DMS53 (cell line): ENCODE measurements at places on chromosomes 4 and X.

- peak; percentile 20 for DNase-seq
These were observed 471.8 kb downstream of the KCNIP4 start for GRCh38 chr4:21476757-21477156.

DNA sequence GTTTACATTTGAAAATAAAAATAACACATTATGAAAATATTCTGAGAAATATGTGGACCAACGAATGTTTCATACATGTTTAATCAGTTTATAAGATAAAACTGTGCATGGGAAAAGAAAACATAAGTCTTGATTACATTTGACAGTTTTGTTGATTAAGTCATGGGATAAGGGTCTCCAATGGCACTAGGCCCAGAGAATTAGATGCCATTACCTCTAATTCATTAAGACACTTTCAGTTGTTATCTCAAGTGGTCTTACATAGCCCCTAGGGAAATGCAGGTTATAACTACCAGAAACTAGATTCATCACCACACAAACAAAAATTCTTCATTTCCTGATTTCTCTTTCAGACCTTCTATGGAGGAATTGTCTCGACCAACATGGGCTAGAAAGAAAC is 300.8 kb downstream of the PCDH7 start:
- no peak for DNase-seq

GRCh38 chr4:150906987-150907633 is 108.0 kb downstream of the LRBA start:
- no peak for DNase-seq

GRCh38 chr4:41572516-41572915 is 34.6 kb downstream of the LIMCH1 start:
- no peak for DNase-seq

DNA sequence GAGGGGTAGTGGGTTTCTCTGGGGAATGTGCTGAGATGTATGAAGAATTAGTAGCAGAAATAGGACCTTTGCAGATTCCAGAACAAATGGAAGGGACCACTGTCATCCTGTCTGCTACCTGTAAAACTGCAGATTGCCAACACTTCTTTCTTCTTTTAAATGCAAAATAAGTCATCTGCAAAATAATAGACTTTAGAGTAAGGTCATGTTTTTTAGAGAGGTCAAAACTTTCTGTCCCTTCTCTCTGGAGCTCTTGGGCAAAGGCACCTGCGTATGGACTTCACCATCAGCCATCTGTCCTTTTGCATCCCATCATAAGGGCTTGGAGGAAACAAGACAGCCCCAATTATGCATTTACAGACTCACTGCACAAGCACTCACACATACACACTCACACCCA is 121.1 kb upstream of the PPARGC1A start:
- DNase-seq, result no peak
